ENCODE measurements at places on chromosomes 1 and 21. TPM values are rescaled to one million over a fixed set of nuclear protein-coding genes. Genes with fewer than 3 reads are reported as not detected.

DNA sequence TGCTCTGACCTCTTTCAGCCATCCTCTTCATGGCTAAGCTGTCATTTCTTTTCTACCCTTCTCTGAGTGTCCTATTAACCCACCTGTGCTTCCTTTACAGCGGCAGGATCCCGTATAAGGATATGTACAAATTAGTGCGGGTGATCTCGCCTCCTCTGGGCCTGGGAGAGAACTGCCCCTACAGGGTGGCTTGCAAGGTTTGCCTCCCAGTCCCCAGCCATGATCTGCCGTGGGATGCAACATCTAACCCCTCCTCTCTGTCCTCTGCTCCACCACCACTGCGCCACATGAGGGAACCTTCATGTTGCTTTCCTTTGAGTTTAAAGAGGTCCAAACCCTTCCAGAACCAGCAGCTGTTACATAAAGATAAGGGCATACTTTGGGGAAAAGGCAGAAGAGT is 282.2 kb downstream of the ZNF648 start:
- no peaks in the 10 kb centered on the region for H3K27me3 ChIP-seq
- H3K4me3 ChIP-seq = no peak overlapping the region
- H3K4me1 ChIP-seq = peaks cover 16% of the 10 kb centered on the region
- H3K36me3 ChIP-seq = no peaks in the 10 kb centered on the region
- no peak for DNase-seq
- H3K27ac ChIP-seq = 0 out of 2 replicates have a peak overlapping the region, but pooled peaks have one; percentile 29

- no peaks in the 10 kb centered on the region for H3K27me3 ChIP-seq
- H3K4me1 ChIP-seq = peaks cover 27% of the 10 kb centered on the region
- no peak overlapping the region for H3K27ac ChIP-seq
- H3K36me3 ChIP-seq = peaks cover under 1% of the 10 kb centered on the region
- DNase-seq = no peak
These were observed 59.8 kb downstream of the MAST2 start for GRCh38 chr1:45863218-45863617.

- H3K4me1 ChIP-seq = 0 out of 2 replicates have a peak, but pooled peaks cover 3% of the 10 kb centered on the region
- no peaks in the 10 kb centered on the region for H3K27me3 ChIP-seq
- H3K4me3 ChIP-seq = no peak overlapping the region
- no peak for DNase-seq
These were observed 29.9 kb upstream of the ERRFI1 start for GRCh38 chr1:8055973-8056372.

DNA sequence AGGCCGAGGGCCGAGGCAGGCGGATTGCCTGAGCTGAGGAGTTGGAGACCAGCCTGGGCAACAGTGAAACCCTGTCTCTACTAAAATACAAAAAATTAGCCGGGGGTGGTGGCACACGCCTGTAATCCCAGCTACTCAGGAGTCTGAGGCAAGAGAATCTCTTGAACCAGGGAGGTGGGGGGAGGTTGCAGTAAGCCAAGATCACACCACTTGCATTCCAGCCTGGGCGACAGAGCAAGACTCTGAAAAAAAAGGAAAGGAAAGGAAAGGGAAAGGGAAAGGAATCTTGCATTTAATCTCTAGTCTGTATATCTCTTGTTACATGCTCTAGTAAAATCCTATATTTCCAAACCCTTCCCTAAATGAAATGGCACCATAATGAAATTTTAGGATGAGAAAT is 328.3 kb upstream of the ADGRL2 start:
- H3K36me3 ChIP-seq = no peaks in the 10 kb centered on the region
- peak; percentile 10 for DNase-seq
- H3K4me1 ChIP-seq = peaks cover 16% of the 10 kb centered on the region
- no peaks in the 10 kb centered on the region for H3K27me3 ChIP-seq

- H3K27me3 ChIP-seq = no peaks in the 10 kb centered on the region
- H3K27ac ChIP-seq = no peak overlapping the region
- H3K36me3 ChIP-seq = no peaks in the 10 kb centered on the region
These were observed 92.8 kb upstream of the CACNA1E start for GRCh38 chr1:181390410-181391077.

DNA sequence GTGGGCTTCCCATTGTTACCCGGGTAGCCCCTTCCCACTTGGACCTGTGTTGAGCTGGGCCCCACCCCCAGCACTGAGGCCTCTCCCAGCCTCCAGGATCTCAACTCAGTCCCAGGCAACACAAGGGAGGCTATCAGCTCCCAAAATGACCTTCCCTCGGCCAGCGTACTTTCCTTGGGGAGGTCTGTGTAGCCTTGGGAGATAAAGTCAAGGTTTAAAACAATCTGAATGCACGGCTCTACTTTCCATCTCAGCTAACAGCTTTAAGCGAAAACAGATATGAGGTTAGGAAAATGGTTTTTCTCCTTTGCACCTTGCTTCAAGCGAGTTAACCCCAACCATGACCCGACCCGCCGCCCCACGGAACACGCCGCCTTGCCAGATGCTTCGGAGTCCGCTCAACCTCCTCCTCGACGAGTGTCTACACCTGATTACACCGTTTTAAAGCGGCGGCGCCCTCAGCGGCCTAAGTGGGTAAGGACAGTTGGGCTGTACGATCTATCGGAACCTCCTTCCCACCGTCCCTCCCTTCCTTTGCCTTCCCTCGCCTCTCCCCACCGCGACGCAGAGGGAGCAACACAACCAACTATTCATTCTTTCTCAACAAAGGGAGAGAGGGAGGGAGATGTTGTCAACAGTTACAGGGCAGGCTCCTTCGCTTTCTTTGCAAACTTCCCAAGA is 1.1 kb downstream of the BCAR3 start:
- peak overlapping the region; percentile 94 for H3K4me3 ChIP-seq
- peak; percentile 89 for DNase-seq
- peak overlapping the region; percentile 95 for H3K27ac ChIP-seq
- H3K27me3 ChIP-seq = peaks cover 32% of the 10 kb centered on the region
- H3K36me3 ChIP-seq = no peaks in the 10 kb centered on the region

DNA sequence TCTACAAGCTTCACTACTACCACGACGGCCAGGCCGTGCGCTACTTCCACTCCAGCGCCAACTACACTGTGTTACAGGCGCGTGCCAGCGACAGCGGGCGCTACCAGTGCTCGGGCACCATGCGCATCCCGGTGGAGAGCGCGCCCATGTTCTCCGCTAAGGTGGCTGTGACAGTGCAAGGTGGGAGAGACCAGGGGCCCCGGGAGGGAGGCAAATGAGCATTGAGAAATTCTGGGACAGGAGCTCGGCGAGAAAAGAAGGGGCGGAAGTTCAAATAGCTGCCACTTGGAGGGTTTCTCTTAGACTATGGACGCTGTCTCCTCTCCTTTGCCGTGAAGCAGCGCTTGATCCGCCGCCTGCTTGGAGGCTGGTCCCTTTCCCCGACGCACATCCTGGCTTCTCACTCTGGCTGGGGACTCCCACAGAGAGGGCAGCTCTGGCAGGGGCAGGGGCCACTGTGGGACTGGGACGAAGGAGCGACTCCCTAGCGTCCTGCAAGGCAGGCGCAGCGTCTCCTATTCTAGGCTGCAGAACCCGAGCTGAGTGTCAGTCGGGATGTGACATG is 4.6 kb downstream of the FCRLB start:
- H3K4me3 ChIP-seq = peak overlapping the region; percentile 90
- H3K4me1 ChIP-seq = peaks cover 26% of the 10 kb centered on the region
- H3K27me3 ChIP-seq = peaks cover 71% of the 10 kb centered on the region
- H3K27ac ChIP-seq = no peak overlapping the region
- peak; percentile 42 for DNase-seq
- no peaks in the 10 kb centered on the region for H3K36me3 ChIP-seq

DNA sequence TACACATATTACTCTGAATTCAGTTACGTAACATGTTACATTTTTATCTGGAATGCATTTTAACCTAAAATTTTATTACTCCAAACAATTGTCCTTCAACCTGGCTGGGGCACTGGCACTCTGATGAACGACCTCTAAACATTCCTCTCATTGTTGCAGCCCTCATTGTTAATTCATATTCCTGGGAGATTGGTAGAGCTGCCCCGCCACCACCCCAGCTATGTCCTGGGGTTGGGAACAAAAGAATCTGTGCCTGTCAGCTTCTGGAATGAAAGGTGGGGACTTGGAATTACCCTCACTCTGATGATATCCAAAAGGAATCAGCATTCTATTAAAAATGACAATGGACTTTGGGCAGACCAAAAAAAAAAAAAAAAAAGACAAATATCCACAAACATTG is 38.0 kb upstream of the DESI2 start:
- H3K36me3 ChIP-seq = peaks cover 3% of the 10 kb centered on the region
- peaks cover 17% of the 10 kb centered on the region for H3K4me1 ChIP-seq
- no peak overlapping the region for H3K4me3 ChIP-seq
- no peaks in the 10 kb centered on the region for H3K27me3 ChIP-seq
- H3K27ac ChIP-seq = no peak overlapping the region
- DNase-seq = no peak

- DNase-seq = no peak
- H3K27ac ChIP-seq = peak overlapping the region; percentile 80
- peaks cover 4% of the 10 kb centered on the region for H3K27me3 ChIP-seq
These were observed 17.6 kb upstream of the TMEM61 start for GRCh38 chr1:54962612-54963395.

- H3K27me3 ChIP-seq = peaks cover 10% of the 10 kb centered on the region
- H3K4me3 ChIP-seq = no peak overlapping the region
- H3K4me1 ChIP-seq = no peaks in the 10 kb centered on the region
- H3K36me3 ChIP-seq = peaks cover 56% of the 10 kb centered on the region
- DNase-seq = no peak
These were observed 375.7 kb downstream of the NPHP4 start for GRCh38 chr1:5616366-5617178.

GRCh38 chr1:6038603-6039002 is 7.1 kb upstream of the KCNAB2 start:
- H3K4me1 ChIP-seq = peaks cover 17% of the 10 kb centered on the region
- H3K27ac ChIP-seq = no peak overlapping the region
- H3K27me3 ChIP-seq = no peaks in the 10 kb centered on the region
- H3K4me3 ChIP-seq = no peak overlapping the region
- no peaks in the 10 kb centered on the region for H3K36me3 ChIP-seq
- DNase-seq = no peak

- no peak overlapping the region for H3K4me3 ChIP-seq
- DNase-seq = no peak
- peaks cover 7% of the 10 kb centered on the region for H3K27me3 ChIP-seq
- peaks cover 31% of the 10 kb centered on the region for H3K4me1 ChIP-seq
- H3K27ac ChIP-seq = no peak overlapping the region
These were observed 72.4 kb upstream of the SSX2IP start for GRCh38 chr1:84762664-84763063.

DNA sequence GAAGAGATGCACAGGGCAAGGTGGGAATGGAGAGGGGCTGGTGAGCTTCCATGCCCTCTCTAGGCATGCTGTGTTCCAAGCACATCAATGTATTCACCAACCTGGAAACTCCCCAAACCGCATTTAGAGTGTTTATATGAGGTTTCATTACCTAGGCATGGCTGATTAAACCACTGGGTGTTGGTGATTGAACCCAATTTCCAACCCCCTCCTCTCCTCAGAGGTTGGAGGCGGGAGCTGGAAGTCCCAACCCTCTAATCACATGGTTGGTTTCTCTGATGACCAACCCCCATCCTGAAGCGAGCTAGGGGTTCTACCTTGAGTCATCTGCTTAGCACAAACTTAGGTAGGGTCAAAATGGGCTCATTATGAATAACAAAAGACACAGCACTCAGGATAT is 3.0 kb upstream of the PPIE start:
- peaks cover 79% of the 10 kb centered on the region for H3K27me3 ChIP-seq
- H3K36me3 ChIP-seq = peaks cover 4% of the 10 kb centered on the region
- H3K4me3 ChIP-seq = no peak overlapping the region
- no peak for DNase-seq

- no peak overlapping the region for H3K27ac ChIP-seq
- no peaks in the 10 kb centered on the region for H3K27me3 ChIP-seq
- H3K4me3 ChIP-seq = no peak overlapping the region
- no peaks in the 10 kb centered on the region for H3K36me3 ChIP-seq
- peaks cover 2% of the 10 kb centered on the region for H3K4me1 ChIP-seq
- DNase-seq = no peak
These were observed 250.6 kb upstream of the NR5A2 start for GRCh38 chr1:199776768-199777497.

DNA sequence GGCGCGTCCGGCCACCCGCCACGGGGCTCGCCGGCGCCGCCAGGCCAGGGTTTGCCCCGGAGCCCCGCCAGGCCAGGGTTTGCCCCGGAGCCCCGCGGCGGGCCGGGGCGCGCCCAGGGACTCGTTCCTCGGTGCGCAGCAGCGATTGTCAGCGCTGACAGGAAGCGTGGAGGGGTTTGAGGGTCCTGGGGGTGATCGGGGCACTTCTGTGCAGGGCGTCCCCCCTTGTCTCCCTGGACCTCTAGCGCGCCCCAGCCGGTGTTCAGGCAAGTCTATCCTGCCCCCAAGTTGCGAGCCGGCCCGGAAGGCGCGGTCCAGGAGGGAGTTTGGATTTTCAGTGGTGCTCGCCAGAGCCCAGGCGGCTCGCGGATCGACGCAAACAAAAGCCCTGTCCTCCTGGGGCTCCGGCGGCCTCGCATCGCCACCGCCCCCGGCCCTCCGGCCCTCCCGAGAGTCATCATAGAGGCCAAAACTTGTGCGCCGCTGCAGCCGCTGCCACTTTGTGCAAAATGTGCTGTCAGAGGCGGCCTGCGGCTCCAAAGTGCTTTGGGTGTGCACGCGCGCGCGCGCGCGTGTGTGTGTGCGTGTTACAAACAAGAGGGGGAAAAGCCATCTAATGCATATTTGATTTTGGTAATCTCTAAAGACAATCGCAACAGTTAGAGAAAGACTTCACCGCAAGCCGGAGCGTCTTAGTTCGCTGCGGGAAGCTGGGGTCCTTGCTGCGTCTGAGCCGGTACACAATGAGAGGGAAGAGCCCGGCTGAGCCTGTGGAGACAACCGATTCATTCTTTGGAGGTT is 1.0 kb downstream of the ROR1 start:
- peaks cover 66% of the 10 kb centered on the region for H3K4me1 ChIP-seq
- peak overlapping the region; percentile 99 for H3K27ac ChIP-seq
- peak overlapping the region; percentile 95 for H3K4me3 ChIP-seq
- H3K27me3 ChIP-seq = no peaks in the 10 kb centered on the region

GRCh38 chr1:227357927-227358302 is 39.6 kb upstream of the CDC42BPA start:
- H3K4me3 ChIP-seq = no peak overlapping the region
- peaks cover 6% of the 10 kb centered on the region for H3K27me3 ChIP-seq
- no peaks in the 10 kb centered on the region for H3K36me3 ChIP-seq
- peaks cover 46% of the 10 kb centered on the region for H3K4me1 ChIP-seq
- no peak for DNase-seq

DNA sequence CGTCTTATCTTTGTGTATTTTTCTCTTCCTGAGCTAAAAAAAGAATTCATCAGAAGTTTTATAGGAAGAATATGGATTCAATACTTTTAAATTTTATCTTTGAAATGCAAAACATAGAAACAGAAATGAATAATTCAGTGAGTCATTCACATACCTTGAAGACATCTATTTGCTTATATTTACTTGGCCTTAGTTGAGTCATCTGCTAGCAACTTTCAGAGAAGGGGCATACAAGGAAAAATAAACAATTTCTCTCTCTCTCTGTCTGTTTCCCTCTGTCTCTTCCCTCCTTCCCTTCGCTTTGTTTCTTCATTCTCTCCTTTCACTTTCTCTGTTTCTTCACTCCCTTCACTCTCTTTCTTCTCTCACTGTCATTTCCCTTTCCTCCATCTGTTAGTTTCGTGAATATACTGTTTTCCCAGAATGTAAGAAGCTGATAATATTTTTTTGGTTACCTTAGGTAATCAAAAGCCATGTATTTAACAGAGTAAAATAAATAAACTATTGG is 477.2 kb downstream of the BRINP3 start:
- peaks cover 9% of the 10 kb centered on the region for H3K4me1 ChIP-seq
- H3K27ac ChIP-seq = peak overlapping the region; percentile 4
- no peaks in the 10 kb centered on the region for H3K27me3 ChIP-seq
- no peak overlapping the region for H3K4me3 ChIP-seq
- no peaks in the 10 kb centered on the region for H3K36me3 ChIP-seq

GJA4 gene
- 1.0 TPM for total RNA-seq

THBS3 gene
- total RNA-seq = 4.0 TPM

GABPB2 gene
- total RNA-seq = 1.4 TPM

FAM177B gene
- total RNA-seq = not detected

SPRR2G gene
- total RNA-seq = not detected

FYB2 gene
- total RNA-seq = 0.15 TPM

MARK1 gene
- 18.6 TPM for total RNA-seq

SYPL2 gene
- total RNA-seq = 3.7 TPM
